ENCODE measurements at places on chromosomes 5 and 9.

DNA sequence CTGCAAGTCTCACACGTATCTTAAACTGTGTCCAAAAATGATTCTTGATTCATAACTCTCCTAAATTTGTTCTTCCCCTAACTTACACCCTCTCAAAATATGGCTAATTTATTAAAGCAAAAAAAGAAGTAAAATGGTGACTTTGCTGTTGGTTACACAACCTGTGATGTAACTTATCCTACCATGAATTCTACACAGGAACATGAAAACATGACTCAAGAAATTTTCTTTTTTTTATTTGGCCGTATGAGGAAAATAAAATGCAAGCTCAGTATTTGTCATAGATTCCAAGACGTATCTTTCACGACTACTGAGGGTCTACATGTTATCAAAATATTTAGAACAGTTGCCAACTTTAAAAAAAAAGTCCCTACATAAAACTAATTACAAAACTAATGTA lies 9.2 kb downstream of the LIFR start:
- no peak for DNase-seq

- no peak for DNase-seq
These were observed 78.0 kb downstream of the LPAR1 start for GRCh38 chr9:110960288-110960687.

DNA sequence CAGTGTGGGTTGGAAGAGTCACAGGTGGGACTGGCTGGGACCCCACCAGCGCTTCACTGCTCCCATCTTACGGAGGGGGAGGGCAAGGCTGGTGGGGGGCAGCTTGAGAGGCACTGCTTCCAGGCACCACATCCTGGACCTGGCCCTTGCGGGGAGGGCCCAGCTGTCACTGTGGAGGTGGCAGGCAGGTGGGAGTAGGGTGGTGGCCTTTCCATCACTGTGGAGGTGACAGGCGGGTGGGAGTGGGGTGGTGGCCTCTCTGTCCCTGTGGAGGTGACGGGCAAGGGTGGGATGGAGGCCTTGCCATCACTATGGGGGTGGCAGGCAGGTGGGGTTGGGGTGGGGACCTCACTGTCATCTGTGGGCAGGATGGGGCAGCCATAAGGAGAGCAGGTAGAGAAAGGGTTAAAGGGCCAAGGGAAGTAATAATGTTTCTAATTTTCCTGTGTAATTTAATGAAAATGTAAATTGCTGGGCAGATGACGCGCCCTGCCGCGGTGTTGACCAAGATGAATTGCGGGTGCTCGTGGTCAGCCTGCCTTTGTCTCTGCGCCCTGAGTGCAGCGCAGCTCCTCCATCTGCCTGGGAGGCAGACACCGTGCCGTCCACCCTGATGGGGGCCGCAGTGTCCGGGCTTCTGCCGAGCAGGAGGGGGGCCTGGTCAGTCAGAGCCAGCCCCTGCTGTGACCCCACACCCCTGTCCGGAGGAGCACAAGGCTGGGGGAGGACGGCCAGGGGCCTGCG lies 20.8 kb downstream of the RXRA start:
- DNase-seq = no peak

DNA sequence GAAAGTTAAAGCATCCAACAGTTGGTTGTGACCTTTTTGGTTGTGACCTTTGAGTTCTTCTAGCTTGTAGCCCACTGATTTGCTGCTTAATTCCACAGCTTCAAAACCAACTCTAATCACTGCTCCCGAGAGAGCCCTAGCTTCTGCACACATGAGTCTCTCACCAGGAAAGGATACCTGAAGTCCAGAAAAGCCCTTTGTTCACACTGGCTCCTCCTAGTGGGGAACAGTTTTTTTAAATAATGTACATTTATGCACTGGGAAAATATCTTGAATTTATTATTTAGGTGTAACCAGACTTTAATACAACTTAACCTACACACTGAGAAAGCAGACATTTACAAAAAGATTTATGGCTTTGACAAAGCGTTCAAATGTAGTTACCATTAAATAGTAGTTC lies 120.2 kb upstream of the CCDC152 start:
- no peak for DNase-seq

DNA sequence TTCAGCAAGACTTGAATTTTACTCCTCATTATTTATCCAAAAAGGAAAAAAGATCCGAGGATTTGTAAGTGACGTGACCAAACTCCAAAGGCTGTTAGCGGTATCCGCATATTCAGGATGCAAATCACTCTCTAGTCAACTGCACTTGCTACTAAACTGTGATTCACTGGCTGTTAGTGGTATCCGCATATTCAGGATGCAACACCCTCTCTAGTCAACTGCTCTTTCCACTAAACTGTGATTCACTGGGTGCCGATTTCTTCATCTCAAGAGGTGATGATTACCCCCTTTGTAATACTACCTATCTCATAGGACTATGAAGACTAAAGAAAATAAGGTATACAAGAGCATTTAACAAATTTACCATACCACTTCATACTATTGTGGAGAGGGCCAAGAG lies 5.7 kb downstream of the MAPKAP1 start:
- no peak for DNase-seq

- no peak for DNase-seq
These were observed 275.3 kb downstream of the HTR1A start for GRCh38 chr5:63686938-63687337.
